NCI-H187 treated with DMSO at 0.1 percent for 48 hours (cell line): ENCODE measurements at places on chromosomes 1 and 21.

- no peak for DNase-seq
Observed at GRCh38 chr1:119220991-119221390, 80.5 kb upstream of the WARS2 start.

DNA sequence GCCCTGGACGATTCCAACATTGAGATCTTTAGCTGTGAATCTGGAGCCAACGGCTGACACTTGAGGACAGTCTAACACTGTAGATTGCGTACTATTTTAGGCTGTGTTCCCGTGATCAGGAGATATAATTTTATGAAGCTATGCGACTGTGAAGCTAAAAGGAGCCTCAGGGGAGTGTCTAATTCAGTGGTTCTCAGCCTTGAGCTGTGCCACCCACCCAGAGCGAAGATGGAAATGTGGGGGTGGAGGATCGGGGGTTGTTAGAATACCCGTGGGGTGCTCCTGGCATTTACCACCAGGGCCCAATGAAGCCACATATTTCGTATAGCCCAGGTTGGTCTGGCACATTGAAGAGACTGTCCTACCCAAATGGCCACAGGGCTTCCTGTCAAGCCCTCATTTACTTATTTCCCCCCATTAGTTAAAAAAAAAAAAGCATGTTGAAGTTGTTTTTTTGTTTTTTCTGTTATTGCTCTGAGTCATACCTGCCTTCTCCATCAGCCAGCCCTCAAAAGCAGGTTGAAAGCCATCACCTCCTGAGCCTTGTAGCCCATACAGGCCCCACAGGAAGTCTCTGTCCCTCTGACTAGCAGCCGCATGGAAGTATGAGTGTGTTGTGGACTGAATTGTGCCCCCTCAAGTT is 141.7 kb downstream of the GALNT2 start:
- DNase-seq = no peak

DNA sequence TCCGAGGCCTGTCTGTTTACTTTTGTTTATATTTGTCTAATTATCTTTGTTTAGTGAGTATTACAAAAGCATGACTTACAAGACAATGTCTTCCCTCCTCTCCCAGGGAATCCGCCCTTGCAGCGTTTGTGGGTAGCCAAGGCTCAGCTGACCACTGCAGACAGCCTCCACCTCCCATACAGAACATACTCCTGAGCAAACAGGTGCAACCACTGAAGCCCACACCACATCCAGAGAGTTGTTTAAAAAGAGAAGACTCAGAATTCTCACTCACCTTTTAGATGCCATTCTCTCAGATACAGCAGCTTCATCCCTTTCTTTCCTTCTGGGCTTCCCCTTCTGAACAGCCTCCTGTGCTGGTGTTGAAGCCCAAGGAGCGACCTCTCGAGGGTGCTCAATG is 103.5 kb upstream of the TMPRSS2 start:
- no peak for DNase-seq

- DNase-seq = no peak
Observed at GRCh38 chr1:41925712-41926111, 7.0 kb upstream of the HIVEP3 start.
